ENCODE measurements at places on chromosomes 16 and 17.

- DNase-seq = no peak
Observed at GRCh38 chr16:6861135-6861814, 471.4 kb upstream of the RBFOX1 start.

DNA sequence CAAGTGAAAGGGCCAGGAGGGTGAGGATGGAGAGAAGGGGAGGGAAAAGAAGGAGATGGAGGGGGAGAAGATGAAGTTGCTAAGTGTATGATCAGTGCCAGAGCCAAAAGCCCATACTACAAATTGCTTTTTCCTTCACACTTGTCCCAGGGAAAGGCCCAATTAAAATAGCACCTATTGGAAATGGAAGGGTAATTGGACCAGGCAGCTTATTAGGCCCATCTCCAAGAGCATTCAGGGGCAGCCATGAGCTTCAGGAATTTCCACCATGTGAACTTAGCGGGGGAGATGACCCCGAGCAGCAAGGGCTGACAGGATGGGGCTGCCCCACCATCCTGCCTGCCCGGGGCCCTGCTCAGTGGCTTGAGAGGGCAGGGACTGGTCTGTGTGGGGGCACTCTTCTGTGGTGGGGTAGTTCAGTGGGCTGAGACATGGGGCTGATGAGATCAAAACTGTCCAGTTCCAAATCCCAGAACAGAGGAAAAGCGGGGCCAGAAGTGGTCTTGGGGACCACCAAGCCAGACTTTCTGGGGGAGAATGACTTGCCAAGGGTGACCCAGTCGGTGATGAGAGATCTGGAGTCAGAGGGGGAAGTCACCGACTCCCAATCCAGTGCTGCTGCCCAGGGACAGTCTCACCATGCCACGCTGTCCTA is 27.5 kb downstream of the GOSR2 start:
- no peak for DNase-seq

DNA sequence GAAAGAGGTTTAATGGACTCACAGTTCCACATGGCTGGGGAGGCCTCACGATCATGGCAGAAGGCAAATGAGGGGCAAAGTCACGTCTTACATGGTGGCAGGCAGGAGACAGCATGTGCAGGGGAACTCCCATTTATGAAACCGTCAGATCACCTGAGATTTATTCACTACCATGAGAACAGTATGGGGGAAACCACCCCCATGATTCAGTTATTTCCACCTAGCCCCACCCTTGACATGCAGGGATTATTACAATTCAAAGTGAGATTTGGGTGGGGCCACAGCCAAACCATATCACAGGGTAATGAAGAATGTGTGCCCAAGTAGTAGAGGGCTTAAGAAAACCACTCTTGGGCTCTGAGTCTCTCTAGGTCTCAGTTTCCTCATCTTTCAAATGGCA is 85.1 kb downstream of the PRKCB start:
- no peak for DNase-seq

DNA sequence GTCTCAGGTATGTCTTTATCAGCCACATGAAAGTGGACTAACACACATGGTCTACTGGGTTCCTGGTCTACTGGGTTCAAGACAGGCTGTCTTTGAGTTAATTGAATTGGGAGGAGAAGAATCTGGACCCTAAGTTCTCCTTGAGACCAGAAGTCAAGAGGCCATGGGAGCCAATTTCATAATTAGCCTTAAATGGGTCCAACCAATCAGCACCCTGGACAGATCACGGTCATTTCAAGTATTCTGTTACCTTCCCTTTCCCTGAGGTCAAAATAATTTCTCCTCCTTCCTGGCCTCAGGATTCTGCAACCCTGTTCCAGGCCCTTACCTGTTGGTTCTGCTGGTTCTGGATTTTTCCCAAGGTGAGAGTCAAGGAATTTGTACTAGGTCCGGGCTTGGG is 23.8 kb downstream of the OSBPL7 start:
- DNase-seq = peak; percentile 6

DNA sequence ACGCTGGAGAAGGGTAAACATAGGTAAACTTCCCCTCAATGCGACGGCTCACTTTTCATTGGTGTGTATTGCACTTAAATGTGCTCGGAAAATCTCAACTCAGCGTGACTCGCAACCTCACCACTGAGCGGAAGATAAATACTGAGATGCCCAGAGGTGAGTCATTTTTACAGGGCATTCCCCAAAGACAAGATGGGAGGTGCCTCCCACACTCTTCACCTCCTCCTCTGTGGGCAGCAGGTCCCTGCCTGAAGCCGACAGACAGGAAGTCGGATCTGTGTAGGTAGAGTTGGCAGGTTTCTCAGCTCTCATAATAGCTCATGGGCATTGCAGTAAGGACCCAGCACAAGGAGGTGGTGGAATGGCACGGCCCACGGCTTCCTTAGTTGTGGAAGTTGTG is 274.6 kb upstream of the HSBP1 start:
- no peak for DNase-seq

DNA sequence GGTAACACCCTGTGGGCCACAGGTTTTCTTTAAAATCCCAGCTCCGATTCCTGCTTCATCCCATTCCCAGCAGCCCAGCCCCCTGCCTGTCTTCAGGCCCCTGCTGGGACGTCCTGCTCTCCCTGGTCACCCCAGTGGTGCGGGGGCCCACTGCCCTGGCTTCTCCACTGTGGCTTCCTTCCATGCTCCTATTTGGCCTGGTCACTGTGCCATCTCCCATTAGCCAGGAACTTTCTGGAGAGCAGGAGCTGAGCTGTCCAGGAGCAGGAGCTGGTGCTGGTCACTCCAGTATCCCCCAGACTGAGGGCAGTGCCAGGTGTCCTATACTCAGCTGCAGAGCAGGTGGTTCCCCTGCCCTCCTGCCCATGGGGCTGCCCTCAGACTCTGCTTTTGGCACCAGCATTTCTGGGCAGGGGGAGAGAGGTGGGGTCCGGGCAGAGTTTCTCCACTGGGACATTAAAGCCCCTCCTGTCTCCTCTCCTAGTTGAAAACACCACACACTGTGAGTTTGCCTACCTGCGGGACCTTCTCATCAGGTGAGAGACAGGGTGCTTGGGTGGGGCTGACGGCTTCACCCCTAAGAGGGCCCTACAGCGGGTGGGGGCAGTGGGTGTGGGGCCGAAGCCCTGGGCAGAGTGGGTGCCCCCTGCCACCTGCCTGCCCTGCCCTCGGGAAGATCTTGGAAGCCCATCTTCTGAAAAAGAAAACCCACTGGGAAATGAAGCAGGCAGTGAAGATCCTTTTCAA is 356.2 kb downstream of the SEC14L1 start:
- peak; percentile 39 for DNase-seq

DNA sequence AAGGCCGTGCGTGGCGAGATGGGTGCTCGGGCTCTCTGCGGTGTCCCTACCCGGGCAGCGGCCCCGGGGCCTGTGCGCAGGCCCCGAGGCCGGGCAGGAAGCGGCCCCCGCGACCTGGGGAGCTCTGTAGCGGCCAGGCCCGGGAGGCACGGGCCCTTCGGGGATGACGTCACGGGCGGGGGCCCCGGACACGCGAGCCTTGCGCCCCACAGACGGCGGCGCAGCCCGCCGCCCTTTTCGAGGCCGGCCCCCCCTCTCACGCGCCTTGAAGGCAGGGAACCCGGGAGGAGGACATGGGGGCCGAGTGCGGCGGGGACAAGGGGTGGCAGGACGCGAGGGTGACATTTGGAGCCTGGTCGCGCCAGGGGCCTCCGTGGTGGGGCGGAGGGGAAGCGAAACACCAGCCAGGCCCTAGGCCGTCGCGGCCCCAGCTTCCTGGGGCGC is 1.1 kb downstream of the RAI1 start:
- no peak for DNase-seq

DNA sequence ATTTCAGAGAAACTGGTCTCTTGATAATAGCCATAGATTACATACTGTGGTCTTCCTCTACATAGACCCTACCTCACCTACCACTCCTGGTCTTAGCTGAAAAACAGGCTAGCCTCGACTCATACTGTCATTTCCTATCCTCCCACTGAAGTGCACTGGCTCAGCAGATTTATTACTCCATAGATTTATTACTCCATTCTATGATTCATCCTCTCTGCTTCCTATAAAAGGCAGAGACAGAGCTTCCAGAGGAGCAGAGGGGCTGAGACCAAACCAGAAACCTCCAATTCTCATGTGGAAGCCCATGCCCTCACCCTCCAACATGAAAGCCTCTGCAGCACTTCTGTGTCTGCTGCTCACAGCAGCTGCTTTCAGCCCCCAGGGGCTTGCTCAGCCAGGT is at the start of gene CCL7:
Gene CCL7 (plus strand): TSS at position 253 of the 400 bp plus-strand sequence. CDS start 70 bp downstream, at position 323.
- DNase-seq = no peak

- no peak for DNase-seq
Observed at GRCh38 chr17:78387977-78388941, 9.8 kb downstream of the PGS1 start.

- no peak for DNase-seq
Observed at GRCh38 chr17:75595284-75595919, 7.8 kb downstream of the MYO15B start.

DNA sequence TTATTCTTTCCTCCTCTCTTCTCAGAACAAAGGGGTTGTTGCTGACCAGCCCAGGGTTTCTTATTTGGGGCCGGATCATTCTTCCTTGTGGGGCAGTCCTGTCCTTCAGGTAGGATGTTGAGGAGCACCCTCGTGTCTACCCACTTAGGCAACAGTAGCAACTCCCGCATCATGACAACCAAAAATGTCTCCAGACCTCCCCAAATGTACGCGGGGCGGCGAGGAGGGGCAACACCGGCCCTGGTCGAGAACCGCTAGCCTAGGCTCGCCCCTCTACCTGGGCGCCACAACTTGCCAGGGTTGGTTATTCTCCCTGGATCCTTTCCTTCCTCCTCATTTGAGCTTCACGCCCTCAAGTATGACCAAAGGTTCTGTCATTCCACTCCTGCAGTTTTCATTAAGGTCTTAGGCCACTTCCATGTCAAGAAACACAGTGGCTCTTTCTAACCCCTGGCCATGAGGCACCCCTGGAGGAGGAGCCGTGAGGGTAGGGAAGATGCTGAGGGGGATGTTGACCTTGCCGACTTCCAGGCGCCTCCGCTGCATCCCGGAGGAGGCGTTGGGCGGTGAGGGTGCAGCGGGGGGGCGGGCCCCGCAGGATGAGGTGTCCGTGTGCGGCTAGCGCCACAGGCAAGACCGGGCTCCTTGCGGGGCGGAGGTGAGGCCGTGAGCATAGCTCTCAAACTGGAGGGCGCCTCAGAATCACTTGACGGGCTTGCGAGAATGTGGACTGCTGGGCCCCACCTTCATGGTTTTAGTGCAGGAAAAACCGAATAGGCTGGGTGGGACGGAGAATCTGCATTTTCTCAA is 712 bp upstream of the SPECC1 start:
- no peak for DNase-seq

GRCh38 chr17:43645450-43645764 is 16.3 kb downstream of the MEOX1 start:
- no peak for DNase-seq

GRCh38 chr17:47987240-47987835 is 16.4 kb downstream of the CDK5RAP3 start:
- DNase-seq = no peak

GRCh38 chr17:44745301-44745700 is 13.5 kb upstream of the ADAM11 start:
- no peak for DNase-seq

DNA sequence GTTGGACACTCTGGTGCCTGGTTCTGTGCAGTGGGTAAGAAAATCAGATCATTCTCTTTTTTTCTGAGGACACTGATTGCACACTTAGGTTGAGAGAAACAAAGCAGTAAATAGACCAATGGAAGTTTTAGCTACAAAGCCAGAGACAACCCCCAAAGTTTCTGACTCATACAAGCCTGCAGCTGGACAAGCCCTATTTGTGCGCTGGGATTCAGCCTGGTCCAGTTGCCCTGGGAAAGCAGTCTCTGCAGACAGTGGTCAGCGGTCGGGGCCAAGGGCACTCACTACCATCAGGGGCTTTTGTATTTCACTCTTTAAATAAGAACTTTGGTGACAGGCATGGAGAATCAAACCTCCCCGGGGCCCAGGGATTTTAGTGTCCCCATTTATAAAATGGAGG is 6.0 kb upstream of the RHBDL3 start:
- DNase-seq = no peak

- DNase-seq = no peak
Observed at GRCh38 chr16:87880117-87880696, 10.9 kb upstream of the SLC7A5 start.

GRCh38 chr16:56298116-56298515 is 106.8 kb downstream of the GNAO1 start:
- DNase-seq = no peak

- DNase-seq = no peak
Observed at GRCh38 chr17:64400642-64401041, 10.0 kb upstream of the PECAM1 start.

DNA sequence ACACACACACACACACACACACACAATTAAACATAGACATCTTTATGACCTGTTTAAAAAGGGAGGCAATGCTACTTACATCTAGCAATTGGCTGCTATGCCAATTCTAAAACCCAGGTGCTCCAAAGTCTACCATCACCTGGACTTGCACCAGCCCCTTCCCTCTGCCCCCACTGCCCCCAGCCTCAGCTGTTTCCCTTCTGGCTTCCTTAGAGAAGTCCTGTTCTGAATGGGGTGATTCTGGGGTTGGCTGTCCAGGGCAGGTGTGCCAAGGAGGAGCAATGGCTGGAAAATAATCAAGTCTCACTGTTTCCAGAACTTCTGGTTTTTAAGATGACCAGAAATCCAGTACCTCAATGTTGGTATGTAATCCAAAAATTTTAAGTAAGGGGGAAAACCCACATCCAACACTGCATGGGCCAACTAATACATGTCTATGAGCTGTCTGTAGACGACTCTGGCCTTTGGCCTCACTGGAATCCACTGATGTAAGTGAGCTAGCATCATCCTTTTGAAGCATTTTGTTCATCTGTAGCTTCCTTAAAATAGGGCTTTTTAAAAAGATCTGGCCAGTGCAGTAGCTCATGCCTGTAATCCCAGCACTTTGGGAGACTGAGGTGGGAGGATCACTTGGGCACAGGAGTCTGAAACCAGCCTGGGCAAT is 2.1 kb downstream of the IFT20 start:
- DNase-seq = peak; percentile 32

DNA sequence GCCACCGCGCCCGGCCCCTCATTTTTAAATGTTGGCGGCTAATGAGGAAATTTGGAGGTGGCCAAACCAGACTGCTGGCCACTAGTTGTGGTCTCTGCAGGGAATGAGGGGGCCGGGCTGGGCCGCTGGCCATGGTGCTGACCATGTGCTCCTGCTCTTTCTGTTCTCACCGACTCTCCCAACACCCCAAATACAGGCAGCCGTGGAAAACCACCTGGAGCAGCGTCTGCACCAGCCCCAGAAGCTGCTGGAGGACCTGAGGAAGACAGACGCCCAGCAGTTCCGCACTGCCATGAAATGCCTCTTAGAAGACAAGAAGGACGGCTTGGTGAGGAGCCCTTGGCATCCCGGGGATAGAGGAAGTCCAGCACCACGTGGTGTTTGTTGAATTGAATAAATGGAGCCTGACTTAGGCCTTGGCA is 21.3 kb downstream of the OTOA start:
- no peak for DNase-seq

- DNase-seq = peak; percentile 50
Observed at GRCh38 chr17:35089586-35090296, 26.2 kb upstream of the RFFL start.
